ENCODE measurements at places on chromosomes 1 and 21.
A peak's percentile ranks its signal among the peaks of the same experiment; 100 is the strongest.

- peak; percentile 13 for DNase-seq
These were observed 10.7 kb downstream of the PIGR start for GRCh38 chr1:206935491-206936067.

DNA sequence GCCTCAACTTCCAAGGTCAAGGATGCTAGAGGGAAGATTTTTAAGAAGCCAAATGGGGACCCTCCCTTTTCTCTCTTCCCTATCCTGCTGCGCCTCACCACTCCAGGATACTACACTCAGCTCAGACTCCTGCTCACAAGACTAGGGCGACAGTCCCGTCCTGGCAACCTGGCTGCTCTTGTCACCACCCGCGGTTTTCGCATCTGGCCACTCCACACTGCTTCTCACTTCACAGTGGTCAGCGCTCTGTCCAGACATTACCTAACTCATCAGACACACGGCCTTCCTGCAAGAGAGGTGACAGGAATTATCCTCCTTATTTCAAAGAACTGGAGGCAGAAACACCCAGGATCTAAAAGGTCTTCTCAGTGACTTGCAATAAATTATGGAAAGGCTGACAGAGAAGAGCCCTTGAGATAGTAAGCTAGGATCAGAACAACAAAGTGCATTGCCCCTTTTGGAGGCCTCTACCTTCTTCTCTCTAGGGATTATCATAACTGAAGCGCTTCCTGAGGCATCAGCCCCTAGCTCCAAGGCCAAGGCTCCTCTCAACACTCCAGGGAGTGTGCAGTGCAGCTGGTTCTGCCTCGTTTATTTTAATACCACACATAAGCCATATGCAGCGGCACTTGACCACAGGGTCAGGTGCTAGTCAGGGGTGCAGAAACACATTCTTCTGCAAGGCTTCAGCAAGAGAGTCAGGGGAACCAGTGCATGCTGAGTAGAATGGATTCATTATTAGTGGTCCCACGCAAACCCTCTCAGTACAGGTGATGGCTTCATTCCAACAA, 41.9 kb downstream of the ASTN1 start:
- DNase-seq: no peak

GRCh38 chr1:97046765-97047420, 325.3 kb downstream of the PTBP2 start:
- no peak for DNase-seq

DNA sequence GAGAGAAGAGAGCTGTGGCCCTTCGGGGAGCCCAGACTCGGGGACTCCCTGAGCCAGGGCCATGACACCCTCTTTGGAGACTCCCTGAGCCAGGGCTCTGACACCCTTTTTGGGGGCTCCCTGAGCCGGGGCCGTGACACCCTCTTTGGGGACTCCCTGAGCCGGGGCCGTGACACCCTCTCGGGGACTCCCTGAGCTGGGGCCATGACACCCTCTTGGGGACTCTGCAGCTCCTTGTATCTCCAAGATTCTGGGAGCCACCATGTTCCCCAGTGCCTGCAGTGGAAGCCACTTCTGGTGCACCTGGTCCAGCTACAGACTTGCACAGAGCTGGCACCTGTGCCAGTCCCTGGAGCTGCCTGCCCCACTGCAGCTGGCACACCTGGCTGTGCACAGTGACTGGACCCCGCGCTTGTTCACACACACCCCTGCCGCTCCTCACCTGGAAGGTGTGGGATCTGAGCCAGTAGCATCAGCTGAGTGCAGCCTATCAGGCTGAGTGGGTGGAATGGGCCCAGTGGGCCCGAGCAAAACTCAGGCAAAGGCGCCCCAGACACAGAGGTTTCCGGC, 3.8 kb upstream of the SSU72 start:
- no peak for DNase-seq

DNA sequence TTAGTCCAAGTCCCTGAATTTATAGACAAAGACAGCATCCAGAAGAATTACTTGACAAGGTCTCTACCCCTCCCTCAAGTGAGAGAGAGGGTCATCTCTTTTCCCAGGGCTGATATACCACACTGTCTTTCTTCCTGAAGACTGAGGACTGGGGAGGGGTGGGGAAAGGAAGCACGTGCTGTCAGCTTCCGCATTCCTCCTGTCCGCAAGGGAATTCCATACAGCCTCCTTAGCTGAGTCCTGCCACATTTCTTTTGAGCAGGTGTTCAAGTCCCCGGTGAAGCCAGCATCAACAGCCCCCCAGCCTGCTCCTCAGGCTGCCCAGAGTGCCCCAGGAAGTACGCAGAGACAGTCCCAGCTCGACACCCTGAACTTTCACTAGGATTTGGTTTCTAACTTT, 34.2 kb downstream of the PCAT6 start:
- no peak for DNase-seq

DNA sequence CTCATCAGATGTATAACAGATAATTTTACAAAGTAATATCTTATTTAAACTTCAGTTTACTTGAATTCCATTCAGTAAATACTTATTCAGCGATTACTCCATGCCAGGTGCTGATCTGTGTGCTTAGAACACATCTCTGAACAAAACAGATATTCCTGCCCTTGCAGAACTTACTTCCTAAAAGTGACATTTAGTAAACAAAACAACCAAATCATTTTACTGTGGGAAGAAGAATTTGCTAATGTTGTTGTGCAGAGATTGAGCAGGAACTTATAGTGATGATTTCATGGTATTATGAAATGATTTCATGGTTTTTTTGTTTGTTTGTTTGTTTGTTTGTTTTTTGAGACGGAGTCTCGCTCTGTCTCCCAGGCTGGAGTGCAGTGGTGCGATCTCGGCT, 39.3 kb upstream of the WLS start:
- DNase-seq: no peak

DNA sequence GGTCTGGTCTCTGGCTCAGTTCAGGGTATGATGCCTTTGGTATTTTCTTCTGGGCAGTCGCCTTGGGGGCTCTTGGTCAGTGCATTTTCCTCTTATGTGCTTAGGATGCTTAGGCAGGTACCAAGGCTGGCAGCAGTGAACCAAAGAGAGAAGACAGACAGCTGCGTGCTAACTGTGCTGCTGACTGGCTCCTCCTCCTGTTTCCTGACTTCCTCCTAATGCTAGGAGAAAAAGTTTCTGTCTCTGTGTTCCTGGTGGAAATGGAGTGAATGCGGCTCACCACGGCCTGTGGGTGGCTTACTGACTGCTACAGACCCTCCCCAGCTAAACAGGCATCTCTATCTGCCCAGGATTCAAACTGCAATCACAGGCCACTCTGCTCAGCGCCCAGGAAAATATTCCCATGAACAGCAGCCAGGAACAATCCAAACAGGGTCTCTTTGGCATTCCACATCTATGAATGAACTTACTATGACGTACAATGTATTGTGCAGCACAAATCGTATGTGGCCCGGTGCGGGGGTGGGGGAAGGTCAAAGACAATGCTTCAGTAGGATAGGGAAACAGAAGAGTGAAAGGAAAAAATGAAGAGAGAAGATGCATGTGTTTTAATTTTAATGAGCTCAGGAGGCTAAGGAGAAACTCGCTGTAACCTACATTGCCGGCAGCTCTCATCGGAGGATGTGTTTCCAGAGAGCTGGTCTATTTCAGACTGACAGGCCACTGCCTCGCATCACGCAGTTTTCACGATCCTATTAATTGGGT, 2.8 kb downstream of the ABCG1 start:
- no peak for DNase-seq

DNA sequence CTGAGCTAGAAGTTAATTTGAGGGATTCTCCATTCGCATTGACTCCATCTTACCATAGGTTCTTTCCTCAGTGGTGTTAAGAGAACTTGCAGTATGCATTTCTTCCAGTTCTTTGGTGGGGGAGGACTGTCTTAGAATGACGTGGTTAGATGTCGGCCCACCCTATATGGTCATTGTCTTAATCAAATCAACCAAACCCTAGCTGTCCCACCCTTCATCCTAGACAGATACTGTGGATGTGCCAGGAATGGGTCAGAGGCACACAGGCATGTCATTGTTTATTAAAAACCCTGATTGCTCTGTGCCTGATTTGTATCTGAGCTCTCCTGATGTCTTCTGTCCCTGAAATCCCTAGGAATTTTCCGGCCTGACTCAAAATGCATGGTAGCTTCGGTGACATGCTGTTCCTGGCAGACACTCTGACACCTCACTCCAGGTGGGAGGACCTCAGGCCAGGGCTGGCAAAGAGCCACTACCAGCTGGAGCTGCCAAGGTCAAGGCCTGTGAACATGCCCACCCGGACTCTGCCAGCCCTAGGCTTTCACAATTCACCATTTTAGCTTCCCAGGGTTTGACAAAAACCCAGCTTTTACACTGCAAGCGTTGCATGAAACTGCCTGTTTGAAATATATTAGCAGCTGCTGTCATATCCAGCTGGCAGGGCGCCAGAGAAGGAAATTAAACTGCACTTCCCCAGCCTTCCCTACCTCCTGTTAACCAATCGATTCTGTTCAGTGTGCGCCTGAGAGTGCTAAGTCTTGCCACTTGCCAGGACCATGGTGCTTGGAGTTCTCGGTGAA, 134.0 kb downstream of the FAM78B start:
- DNase-seq: peak; percentile 51

- DNase-seq: no peak
These were observed 96.1 kb upstream of the OLIG2 start for GRCh38 chr21:32929633-32930038.

DNA sequence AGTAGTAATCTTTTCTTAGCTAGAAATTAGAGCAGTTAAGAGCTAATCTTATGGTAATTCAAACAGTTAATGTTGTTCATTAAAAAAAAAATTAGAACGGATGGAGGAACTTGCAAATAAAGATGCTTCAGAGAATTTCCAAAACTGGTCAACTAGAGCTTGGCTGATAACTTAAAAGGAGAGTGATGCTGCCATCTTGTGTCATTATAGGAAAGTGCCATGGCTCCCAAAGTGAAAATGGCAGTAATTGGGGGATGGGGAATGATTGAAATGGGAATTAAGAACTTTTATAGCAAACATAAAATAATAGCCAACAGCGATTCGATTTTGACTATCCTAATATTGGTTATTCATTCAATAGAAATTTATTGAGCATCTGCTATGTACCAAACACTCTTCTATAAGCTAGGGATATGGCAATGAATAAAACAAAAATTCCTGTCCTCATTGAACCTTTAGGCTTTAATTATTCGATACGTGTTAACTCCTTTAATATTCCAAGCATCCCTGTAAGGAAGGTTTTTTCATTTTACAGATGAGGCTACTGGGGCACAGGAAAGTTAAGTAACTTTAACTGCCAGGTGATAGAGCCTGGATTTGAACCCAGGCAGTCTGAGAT, 5.7 kb upstream of the PLPP3 start:
- DNase-seq: peak; percentile 50

DNA sequence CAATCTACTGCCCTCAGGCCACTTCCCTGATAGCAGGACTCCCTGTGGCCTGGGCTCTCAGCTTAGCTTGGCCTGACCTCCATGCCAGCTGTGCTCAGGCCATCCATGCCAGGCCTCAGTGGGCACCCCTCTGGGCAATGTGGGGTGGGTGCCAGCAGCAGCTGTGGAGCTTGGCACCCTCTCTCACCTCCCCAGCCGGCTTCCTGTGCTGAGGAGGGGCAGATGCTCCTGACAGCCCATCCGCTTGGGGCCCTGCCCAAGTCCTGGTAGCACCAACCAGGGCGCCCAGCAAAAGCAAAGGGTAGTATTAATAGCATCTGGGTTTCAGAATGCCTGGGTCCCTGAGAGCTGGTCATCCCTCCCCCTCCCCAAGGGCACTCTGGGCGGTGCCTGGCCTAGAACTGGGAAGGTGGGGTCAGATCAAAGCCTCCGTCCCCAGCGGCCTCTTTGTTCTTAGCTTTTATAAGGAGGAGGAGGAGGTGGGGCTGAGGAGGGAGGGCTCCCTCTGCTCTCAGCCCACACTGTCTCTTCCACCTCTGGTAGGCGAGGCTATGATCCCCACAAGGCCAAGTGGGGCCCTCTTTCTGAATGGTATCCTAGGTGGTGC, 6.1 kb downstream of the EFNA4 start:
- DNase-seq: peak; percentile 86

DNA sequence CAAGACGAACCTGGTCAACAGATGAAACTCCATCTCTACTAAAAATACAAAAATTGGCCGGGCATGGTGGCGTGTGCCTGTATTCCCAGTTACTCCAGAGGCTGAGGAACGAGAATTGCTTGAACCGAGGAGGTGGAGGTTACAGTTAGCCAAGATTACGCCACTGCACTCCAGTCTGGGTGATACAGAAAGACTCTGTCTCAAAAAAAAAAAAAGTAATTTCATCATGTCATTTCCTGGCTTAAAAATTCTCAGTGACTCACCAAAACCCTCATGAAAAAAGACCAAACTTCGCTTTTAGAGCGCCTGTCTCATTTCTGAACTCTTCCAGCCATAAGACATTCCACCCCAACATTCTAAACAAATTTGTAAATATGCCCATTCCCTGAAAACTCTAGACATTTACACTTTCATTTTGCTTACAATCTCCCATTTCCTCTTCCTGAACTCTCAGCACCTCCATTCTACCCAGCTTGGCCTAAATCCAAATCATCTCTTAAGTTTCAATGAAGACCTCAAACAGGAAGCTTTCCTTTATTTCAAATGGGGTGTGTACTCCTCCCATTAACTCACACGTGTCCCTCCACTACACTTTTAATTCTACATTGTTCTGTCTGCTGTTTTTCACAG, 50.5 kb upstream of the PRRC2C start:
- DNase-seq: no peak

GRCh38 chr21:34039678-34040382, 33.5 kb upstream of the MRPS6 start:
- no peak for DNase-seq

- DNase-seq: peak; percentile 14
These were observed at the start of gene PLEKHM2 for GRCh38 chr1:15684042-15684461. Gene PLEKHM2, plus strand, starts transcription at chr1:15684320. Its CDS starts 239 bp downstream, at chr1:15684559.

DNA sequence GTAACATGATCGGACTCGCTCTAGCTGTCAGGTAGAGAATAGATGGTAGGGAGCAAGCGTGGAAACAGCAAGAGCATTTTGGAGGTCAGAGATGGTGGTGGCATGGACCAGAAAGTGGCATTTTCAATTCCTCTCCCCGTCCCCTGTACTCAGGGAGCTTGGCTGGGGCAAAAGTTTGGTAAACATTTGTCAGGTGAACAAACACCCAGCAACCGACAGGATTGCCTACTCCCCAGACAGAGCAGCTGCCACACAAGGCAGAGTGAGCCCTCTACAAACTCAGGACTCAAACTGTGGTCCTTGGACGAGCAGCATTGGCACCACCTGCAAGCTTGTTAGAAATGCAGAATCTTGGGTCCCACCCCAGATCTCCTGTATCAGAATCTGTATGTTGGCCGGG, 14.3 kb downstream of the PTAFR start:
- DNase-seq: no peak

DNA sequence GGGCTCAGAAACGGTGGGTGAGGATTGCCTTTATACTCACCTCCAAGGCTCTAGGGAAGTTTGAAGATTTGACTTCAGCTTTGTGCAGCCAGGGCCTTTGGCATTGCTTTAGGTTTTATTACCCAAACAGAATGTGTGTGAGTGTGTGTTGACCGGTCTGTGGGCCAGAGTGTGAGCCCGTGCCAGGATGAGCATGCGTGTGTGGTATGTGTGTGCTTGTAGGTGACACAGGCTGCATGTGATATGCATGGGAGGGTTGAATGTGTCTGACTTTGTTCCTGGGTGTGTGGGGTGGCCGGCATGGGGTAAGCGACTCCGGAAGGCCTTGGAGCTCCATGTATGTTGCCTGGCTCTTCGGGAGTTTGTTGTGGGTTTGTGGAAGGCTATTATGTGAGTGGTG, 160.5 kb downstream of the FOXD2 start:
- DNase-seq: no peak

Data from COR-L47 (cell line).